Hematopoietic multipotent progenitor cell treated with erythropoietin and hydrocortisone succinate and interleukin-3 and kit ligand, for 15 days (in vitro differentiated cells): ENCODE measurements at places on chromosomes 4 and X.
A peak's percentile ranks its signal among the peaks of the same experiment; 100 is the strongest.

- no peak for DNase-seq
Measured at GRCh38 chr4:69731241-69731640, 29.2 kb downstream of the SULT1B1 start.

DNA sequence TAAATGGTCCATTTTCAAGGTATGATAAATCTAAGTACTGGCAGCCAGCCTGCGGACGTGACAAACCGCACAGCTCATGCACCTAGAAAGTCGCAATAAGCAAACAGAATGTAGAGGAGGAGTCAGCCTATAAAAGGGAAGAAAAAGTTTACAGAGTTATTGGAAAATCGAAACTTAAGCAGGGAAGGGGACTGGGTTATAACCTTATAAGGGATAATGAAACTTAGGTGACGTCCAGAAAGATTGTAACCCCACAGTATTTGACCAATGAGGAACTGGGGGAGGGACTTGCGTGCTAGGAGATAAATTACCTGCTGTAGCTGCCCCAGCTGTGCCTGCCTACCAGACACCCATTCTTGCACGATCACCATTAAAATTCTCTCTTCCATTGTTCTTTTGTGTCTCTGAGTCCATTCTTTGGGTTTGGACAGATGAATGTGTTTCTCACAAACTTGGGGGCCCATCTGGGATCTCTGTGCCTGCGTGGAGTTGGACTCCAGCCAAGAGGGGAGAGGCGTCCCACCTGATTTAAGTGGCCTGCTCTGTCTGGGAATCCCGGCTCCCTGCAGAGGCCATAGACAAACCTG lies 61.0 kb downstream of the ZCCHC12 start:
- DNase-seq: no peak

DNA sequence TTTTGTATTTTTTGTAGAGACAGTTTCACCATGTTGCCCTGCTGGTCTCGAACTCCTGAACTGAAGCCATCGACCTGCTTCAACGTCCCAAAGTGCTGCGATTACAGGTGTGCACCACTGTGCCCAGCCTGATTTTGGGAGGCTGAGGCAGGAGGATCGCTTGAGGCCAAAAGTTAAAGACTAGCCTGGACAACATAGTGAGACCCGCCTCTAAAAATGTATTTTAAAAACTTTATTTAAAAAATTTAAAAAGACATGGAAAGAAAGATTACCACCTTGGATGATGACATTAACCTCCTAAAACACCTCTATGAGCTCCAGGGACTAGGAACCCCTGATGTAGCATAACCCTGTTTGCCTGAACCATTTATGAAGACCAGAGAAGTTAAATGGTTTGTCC lies 5.8 kb upstream of the BBS7 start:
- no peak for DNase-seq

DNA sequence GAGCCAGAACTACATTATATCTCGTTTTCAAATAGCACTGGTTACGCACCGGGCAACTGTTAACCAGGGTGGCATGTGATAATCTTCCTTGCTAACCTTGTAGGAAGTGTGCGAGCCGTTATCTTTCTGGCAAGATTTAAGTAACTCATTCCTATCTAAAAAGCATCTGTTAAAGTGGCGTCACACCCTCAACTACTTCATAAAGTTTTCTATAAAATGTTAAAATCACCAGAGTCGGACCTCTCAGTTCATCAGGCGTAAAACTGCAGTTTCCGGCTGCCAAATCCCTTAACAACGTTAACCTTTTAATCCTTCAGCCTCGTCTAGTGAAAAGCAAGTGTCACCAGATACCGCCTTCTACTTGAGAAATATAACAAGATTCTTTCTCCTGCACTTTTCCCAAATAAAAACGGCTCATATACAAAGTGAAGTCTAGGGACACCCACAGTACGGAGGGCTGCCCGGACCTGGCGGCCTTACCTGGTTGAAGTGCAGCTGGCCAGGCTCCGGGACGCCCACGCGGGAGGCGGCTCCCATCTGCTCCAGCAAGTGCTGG lies 1.2 kb downstream of the SLC39A8 start:
- peak; percentile 78 for DNase-seq

DNA sequence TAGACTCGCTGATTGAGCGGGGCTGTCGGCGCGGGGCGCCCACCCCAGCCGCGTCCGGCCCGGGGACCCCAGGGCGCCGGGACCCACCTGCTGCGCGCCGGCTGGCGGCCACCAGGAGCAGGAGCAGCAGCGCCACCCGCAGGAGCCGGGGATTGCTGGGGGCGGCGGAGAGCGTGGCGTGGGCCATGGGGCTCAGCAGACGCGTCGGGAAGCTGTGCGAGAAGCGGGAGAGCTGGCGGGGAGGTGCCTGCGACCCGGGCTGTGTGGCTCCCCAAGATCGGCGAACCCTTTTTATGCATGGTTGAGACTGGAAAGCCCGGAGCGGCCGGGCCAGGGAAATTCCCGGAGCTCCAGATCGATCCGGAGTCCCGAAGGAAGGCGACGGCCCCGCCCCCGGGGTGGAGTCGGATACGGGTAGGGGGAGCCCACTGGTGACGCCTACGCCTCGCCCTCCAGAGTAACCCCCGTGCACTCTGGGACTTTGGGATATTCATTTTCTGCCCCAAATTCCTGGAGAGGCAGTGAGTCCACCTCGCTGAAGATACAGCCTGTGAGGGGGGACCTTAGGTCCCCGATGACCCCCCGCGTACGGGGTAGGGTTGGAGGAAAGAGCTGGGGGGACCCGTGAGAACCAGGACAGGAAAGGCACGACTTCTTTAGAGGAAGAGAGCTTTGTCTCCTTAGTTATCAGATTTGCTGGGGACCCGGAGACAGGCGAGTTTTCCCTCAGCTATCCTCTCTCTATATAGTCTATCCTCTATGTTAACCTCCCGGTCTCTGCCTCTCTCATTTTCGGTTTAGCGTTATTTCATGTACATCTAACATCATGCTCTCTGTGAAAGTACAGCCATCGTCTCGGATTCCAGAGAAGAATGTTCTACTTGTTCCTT lies at the start of gene CXCL3:
Gene CXCL3 (minus strand): TSS at position 265 of the 890 bp plus-strand sequence. CDS start 78 bp downstream, at position 187.
- DNase-seq: peak; percentile 18

GRCh38 chr4:101031971-101032370 lies 315.4 kb downstream of the PPP3CA start:
- no peak for DNase-seq

DNA sequence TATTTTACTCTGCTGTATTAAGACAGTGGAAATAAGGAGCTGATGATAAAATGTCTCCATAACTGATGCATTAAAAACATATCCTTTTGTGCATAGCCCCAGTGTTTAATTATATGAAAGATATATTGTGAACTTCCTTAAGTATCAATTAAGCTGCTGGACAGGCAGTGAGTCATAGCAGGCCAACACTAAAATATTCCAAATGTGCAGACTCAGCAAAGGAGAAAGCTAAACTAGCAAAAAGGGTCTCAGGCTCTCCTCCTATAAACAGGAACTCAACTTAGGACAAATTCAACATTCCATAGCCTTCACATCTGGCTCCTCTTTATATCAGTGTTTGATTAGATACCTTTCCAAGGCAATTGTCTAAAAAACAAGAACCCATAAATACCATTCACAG lies 15.6 kb downstream of the TNMD start:
- no peak for DNase-seq

DNA sequence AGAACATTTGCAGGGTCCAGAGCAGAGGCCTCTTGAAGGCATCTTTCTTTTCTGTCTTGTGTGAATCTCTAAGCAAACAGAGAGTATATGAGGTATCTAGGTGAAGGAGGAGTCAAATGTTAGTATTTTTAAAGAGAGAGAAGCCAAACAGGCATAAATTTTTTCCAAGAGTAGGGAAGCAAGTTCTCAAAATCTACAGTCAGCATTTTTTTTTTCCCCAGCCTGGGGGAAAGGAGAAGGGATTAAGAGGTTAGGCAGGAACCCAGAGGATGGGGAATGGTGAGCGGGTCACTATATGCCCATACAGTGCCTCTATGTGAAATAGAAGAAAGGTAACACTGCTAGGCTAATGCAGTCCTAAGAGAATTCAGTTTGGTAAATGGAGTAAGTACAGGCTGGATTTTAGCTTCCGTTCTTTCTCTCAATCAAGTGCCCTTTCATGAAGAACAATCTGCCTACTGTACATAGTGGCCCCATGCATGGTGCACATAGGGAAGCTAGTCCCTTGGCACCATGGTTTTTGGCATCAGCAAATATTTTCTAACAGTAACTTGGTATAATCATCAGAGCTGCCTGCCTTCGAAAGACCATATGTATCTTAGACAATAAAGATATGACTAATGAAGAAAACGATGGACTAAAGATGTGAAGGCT lies 163.1 kb upstream of the MAB21L2 start:
- DNase-seq: no peak

DNA sequence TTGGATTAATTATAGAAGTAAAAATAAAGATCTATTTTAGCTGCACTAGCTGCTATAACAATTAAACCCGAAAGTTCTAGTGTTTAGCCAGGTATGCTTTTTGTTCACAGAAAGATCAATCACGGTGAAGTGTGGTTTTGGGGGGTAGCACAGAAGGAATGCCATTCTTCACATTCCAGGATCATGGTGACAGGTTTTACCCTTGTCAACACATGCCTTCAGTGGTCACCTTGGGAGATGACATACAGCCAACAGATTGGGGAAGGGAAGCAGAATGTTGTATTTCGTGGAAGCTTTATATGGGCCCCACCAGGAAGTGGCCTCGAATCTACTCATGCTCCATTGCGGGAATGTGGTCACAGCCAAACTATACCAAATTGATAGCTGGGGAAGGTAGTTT lies 753.6 kb downstream of the RAPGEF2 start:
- DNase-seq: no peak

GRCh38 chr4:61431131-61431530 lies 231.0 kb downstream of the ADGRL3 start:
- DNase-seq: no peak

GRCh38 chr4:52997132-52997416 lies 135.0 kb downstream of the RASL11B start:
- no peak for DNase-seq

- DNase-seq: no peak
Measured at GRCh38 chrX:130874751-130875150, 28.3 kb downstream of the ENOX2 start.

GRCh38 chrX:34279866-34280560 lies 147.9 kb upstream of the FAM47A start:
- DNase-seq: no peak

- no peak for DNase-seq
Measured at GRCh38 chrX:103637604-103638338, 9.0 kb downstream of the TCEAL1 start.

GRCh38 chr4:163330916-163331628 lies 1.3 kb downstream of the NPY1R start:
- no peak for DNase-seq

GRCh38 chrX:114532111-114532805 lies 51.6 kb upstream of the HTR2C start:
- DNase-seq: no peak

DNA sequence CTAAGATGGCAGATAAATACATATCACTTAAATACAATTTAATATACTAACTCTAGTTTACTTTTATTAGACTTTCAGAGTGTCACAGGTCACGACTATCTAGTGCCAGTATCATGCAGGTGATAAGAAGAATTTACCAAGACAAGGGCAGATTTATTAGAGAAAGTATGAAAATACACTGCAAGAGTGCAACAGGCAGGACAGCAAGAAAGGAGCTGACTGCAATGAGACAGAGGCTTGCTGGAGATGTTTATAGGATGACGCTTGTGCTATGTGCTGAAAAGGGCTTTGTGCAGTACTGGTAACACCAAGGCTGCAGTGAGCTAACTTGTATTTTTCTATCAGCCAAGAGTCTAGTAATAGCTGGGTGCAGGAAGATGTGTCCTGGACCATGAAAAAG lies 96.7 kb upstream of the QRFPR start:
- DNase-seq: no peak

DNA sequence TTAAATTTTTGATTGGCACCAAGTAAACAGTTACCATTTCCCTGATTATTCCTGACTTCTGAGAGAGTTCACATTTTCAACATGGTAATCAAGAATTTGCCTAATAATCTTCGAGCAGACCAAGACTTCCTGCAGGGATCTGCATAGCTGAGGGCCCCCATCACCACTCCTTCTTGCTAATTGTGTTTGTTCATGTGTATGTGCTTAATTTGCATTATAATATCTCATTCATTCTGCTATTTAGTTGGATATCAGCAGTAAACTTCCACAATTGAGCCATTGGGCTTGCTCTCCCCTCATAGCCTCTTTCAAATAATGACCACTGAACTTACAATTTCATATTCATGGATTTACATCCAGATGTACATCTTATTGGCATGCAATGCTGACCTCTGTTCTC lies 292.5 kb downstream of the SPATA18 start:
- no peak for DNase-seq

DNA sequence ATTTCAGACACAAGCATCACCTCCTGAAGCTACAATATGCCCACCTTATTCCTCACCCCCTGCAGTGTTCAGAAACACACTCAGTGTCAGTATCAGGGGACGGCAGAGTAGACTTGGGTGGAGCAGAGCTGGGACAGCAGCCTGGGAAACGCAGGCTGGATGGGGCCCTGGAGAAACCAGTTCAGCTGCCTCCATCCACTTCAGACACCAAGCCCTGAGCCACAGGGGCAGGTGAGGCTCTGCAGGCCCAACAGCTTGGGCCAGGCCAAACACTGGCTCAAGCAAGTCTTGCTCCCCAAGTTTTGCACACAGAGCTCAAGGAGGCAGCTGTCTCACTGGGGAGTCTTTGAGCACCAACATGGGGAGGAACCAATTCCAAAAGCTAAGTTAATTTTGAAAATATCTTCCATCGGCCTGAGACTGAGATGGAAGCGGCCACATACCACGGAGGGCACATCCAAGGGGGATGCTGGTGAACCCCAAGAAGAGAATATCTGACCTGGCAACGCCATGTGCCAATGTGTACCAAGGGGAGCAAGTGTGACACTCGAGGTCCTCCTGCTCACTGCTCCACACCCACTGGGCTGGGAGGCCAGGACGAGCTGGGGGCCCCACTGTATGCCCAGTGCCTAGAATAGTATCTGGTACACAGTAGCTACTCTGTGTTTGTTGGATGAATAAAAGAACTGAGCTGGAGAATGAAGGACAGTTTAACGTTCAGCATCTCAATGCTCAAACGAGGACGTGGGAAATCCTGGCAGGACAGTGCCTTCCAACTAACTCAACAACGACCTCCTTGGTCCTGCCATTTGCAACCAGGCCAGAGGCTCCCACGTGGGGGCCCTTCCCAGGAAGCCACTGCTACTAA lies 45.6 kb downstream of the PPP2R2C start:
- DNase-seq: no peak

- no peak for DNase-seq
Measured at GRCh38 chr4:1310796-1311631, 21.3 kb downstream of the MAEA start.

DNA sequence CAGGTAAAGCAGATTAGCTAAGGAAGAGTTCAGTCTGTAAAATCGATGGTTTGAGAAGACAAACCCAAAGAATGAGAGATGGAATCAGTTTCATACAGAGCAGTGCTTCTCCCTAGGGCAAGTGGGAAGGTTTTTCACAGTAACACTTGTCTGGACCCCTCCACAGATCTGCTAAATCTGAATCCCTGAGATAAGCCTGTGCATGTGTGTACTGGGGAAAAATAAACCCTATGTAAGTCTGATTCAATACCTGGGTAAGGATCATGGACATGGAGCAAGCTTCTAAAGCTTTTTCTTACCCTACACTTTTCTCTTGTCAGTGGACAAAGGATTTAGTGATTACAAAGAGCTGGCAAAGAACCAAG lies 13.6 kb downstream of the ELOVL6 start:
- DNase-seq: no peak

- DNase-seq: no peak
Measured at GRCh38 chr4:36138220-36138619, 106.1 kb downstream of the ARAP2 start.

GRCh38 chr4:185886832-185887524 lies 75.0 kb upstream of the SORBS2 start:
- DNase-seq: no peak
